ENCODE measurements at places on chromosomes 2 and 18.

DNA sequence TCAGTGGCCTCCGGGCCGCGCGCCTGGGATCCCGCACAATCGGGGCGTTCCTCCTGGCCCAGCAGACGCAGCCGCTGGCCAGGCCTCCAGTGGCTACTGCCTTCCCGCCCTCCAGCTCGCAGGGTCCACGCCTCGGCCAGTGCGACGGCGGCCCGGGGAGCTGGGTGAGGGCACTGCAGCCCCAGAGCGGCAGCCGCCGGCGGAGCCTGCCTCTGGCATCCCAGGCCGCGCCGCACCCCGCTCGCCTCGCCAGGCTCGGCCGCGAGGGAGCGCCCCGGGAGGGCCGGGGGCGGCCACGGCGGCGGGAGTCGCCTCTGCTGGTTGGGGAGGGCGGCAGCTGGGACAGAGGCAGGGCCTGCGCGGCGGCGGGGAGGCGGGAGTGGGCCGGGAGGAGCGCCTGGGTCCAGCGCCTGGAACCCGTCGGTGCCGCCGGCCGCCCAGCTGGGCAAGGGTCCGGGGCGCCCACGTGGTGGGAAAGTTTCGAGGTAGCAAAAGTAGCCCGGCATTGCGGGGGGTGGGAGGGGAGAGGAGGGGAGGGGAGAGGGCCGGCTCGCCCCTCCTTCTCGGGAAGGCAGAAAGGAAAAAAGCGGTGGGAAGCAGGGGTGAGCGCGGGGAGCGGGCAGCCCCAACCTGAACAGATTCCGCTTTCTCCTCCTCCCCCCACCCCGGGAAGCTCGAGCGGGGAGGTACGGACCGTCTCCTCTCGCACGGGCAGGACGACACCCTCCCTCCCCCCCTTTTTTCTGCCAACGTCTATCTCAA is 1.5 kb upstream of the INHBB start:
- peak; percentile 21 for DNase-seq

- no peak for DNase-seq
These were observed at the start of gene GALR1 for GRCh38 chr18:77249569-77250500. GALR1 (plus strand) TSS chr18:77249848; CDS start chr18:77250549, 701 bp downstream.

- no peak for DNase-seq
These were observed 58.2 kb upstream of the PKDCC start for GRCh38 chr2:41989501-41990180.

GRCh38 chr2:118492335-118492734 is 355.1 kb downstream of the EN1 start:
- no peak for DNase-seq

- no peak for DNase-seq
These were observed 10.6 kb downstream of the SEC11C start for GRCh38 chr18:59150236-59150635.

DNA sequence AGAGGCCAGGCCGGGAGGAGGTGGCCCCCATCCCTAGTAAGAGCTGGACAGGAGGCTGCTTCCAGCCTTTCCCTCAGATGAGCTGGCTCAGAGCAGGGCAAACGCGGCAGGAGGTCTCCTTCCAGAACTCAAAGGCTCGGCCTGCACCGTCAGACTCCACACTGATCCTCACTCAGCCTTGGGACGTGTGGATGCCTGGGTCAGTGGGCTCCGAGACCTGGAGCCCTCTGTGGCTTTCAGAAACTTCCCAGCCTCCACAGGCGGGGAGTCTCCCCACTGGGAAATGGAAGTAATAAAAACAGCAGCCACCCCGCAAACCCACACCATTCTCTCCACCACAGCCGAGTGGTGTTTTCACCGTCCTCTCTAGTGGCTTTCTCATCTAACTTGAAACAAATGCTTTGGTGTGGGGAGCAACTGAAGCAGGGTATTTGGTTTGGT is 54.3 kb downstream of the INPP5D start:
- DNase-seq = peak; percentile 52

- DNase-seq = no peak
These were observed 95.0 kb downstream of the MAPK4 start for GRCh38 chr18:50654658-50655550.

DNA sequence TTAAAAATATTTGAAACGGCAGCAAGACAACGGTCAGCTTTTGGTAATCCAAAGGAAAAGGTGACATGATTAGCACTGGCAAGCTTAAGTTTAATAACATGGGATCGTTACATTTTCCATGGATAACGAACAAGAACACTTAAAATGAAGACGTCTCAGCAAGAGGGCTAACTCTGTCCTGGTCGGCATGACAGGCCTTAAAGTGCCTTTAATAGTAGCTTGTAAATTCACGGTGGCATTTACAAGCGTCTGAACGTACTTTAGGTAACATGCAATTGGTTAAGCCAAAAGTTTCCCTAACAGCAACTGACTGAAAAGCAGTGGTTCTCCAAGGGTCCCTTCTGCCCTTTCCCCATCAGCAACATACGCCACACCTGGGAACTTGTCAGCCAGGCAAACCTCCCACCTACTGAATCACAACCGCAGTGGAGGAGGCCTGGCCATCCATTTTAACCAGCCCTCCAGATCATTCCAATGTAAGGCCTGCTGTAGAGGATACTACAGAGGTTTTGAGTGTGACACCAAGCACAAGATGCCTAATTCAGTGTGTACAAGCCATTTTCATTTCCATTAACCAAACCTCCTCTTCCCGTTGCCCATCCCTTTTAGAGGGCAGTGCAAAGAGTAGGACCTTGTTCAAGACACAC is 4.4 kb downstream of the TGFA start:
- DNase-seq = no peak

DNA sequence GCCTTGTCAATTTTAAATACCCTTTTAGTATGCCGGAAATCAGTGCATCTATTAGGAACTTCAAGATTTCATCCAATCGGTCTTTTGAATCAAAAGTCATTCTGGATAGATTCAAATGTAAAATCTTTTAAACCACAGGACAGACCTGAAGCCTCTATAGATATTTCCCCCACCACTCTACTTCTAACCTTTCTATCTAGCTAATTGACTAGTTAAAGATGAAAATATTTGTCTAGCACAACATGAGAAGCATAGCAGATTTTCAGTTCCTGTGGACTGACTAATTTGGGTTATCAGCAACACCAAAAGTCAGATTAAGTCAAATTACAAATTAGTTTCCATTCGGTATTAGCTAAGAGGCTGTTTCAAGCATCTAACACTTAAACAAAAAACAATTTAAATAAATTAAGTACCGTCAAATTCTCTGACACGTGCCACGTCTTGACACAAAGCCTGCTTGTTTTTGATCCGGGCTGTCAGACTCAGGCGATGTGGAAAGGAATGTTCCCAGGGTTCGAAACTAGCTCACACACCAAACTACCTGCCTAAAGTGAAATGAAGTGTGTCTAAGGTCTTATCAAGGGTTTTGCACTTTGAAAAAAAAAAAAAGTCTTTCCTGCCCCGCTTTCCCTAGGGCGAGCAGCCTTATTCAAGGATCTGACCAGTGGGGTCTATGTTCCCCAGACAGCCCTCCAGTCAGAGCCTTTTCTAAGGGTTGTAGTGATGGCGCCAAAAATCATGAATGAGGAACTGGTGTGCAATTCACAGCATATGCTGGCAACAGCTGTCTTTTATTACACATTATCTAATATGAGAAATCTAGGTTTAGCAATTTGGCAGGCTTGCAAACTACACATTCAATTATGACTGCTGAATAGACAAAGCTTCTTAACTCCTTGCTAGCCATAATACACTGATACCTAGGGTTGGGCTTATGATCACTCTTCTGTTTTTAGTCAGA is 4.7 kb downstream of the CYTIP start:
- DNase-seq = no peak

DNA sequence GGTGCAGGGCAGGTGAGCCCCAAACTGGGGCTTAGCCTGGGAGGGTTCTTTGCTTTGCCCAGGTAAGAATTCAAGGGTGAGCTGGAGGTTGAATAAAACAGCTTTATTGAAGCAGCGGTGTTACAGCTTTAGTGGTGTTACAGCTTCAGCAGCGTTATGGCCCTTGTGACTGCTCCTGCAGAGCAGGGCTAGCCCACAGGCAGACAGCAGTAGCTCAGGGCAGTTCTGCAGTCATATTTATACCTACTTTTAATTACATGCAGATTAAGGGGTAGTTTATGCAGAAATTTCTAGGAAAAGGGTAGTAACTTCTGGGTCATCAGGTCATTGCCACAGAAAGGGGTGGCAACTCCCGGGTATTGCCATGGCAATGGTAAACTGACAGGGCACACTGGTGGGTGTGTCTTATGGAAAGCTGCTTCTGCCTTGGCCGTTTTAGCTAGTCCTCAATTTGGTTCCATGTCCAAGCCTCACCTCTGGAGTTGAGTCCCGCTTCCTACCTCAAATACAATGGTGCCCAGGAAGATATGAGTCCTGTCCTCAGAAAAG is 78.2 kb downstream of the THNSL2 start:
- no peak for DNase-seq

DNA sequence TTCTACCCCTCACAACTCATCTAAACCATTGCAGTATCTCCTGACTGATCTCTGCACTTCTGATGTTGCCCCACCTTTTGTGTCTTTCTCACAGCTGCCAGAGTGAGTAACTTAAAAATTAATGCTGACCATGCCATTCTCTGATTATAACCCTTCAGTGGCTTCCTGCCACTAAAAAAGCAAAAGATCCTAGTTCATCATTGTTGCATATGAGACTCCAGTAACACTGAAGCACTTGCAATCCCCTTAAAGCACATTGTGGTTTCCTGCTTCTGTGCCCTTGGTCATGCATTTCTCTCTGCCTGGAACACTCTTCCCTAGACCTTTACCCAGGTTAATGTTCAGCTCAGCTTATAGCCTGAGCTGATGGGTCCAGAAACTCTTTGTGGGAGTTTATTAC is 95.1 kb upstream of the WDSUB1 start:
- no peak for DNase-seq

DNA sequence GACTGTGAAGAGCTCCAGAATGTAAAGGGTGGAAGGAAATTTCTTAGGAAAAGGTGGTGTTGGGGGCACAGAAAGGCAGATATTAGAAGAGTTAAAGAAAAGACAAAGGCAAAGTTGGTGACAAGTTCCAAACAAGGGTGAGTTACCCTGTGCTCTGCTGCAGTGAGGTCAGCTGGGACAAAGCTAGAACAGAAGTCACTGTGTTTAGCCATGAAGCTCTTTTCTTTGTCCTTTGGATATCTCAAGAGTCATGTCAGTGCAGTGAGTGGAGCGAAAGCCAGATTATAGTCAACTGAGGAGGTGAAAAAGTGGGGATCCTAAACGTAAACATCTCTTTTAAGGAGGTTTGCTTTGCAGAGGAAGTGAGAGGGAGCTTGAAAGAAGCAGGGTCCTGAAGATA is 187.8 kb upstream of the ALPP start:
- DNase-seq = no peak

DNA sequence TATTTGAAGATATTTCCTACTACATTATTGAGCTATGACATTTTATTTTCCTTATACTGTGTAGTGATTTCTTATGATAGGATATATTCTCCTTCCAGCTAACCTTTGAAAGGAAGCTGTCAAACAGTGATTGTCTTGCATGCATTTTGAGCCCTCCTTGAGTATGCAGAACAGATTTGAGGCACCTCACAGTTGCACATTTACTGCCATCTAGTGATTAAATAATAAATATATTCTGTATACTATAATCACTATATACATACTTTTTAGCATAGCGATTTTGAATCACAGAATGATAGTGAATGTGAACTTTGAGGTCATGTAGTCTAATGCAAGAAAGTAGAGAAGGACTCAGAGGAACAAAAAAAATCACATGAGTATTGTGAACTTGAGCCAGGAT is 268.4 kb upstream of the CDH19 start:
- DNase-seq = no peak

GRCh38 chr2:179765666-179766065 is 95.7 kb downstream of the ZNF385B start:
- no peak for DNase-seq

- DNase-seq = no peak
These were observed 732.9 kb downstream of the TDRD15 start for GRCh38 chr2:21856708-21857107.

GRCh38 chr2:189260361-189260814 is 80.8 kb upstream of the COL5A2 start:
- DNase-seq = no peak

DNA sequence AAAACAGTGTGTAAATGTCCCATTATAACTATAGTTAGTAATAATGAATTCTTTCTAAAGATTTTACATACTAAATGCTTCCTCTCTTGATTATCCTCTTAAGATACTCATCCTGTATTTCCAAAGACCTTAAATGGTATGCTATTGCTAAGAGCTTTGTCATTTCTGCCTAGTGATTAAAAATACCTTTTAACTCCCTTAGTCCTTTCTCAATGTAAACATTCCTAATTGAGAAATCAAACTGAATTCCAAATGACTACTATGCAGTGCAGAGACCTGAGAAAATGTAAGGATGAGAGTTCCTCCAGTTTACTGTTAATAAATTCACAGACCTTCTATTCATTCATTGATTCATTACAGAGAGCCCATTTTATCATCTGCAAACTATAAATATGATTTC is 86.9 kb downstream of the SOS1 start:
- DNase-seq = no peak

DNA sequence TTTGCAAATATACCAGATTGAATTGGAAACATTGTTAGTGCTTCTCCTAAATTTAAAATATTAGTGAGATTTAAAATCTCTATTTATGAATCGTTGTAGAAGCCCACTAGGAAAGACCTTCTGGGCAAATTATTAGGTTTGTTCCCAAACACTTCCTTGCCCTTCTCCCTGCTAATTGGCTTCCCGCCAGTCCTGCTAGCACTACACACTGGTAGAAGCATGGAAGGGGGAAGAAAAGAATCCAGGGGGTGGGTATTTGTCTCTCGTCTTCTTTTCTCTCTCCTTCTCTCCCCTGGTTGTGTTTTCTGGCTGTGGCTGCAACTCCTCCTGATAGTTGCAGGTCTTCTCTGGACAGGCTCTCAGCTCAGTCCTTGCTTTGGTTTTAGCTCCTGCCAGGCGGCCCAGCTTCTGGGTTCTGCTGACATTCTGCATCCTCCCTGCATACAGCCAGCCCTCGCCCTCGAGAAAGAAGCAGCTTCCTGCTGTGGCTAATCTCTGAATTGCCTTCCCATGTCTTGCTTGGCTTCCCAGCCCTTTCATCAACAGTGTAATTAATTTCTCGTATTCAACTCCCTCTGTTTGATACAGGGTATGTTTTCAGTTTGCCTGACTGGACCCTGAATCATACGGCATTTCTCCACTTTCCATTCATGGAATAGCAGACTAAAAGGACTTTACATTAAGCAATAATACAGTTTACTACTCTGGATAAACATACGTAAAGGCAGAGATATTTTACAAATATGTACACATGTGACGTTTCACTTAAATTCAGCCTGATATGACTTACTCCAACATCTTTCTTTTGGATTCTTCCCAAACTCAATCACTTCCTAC is 6.9 kb upstream of the PARD3B start:
- no peak for DNase-seq

GRCh38 chr2:232126301-232127099 is 165.0 kb downstream of the DIS3L2 start:
- DNase-seq = no peak

- no peak for DNase-seq
These were observed 222.4 kb upstream of the APCDD1 start for GRCh38 chr18:10232062-10232461.
